ENCODE measurements at places on chromosomes 7 and 10.

DNA sequence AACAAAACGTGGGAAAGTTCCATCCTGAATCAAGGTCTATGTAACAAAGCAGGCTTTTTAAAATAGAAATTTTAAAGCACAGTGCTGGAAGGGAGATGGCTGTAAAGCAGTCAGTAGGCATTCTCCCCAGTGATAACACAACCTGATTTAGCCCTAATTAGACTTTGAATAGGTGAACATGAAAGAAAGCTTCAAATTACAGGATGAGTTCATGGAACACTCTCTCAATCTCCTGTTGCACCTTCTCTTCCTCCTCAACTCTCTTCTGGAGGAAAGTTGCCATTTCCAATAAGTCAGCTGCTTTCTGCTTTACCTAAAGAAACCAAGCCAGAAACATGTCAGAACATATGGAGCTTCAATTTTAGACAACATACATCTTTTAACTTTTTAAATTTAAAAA lies 20.1 kb downstream of the SFR1 start:
- no peak for DNase-seq

- DNase-seq = no peak
Measured at GRCh38 chr7:94635687-94636086, 20.2 kb downstream of the SGCE start.

DNA sequence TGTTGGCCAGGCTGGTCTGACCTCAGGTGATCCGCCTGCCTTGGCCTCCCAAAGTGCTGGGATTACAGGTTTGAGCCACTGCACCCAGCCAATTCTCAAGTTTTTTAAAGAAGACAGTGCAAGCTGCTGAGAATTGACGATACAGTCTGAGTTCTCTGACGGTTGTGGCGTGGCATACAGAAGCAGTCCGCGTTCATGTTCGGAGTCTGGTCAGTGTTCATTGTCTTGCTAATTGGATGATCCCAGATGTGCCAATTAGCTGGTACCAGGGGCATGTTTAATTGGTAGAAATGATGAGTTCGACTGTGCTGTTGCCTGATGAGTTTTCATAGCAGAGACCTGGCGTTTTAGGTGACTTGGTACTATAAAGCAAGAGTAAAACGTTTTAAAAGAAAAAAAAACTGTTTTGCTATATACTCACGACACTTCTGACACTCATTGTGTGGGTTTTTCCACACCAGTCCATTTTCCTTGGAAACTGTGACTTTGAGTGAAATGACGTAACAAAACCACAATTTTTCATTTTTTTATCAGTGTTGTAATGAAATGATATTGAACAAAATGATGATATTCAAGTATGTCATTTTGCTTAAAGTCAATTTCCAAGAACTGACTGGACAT lies 32.3 kb downstream of the CAMK1D start:
- DNase-seq = no peak

DNA sequence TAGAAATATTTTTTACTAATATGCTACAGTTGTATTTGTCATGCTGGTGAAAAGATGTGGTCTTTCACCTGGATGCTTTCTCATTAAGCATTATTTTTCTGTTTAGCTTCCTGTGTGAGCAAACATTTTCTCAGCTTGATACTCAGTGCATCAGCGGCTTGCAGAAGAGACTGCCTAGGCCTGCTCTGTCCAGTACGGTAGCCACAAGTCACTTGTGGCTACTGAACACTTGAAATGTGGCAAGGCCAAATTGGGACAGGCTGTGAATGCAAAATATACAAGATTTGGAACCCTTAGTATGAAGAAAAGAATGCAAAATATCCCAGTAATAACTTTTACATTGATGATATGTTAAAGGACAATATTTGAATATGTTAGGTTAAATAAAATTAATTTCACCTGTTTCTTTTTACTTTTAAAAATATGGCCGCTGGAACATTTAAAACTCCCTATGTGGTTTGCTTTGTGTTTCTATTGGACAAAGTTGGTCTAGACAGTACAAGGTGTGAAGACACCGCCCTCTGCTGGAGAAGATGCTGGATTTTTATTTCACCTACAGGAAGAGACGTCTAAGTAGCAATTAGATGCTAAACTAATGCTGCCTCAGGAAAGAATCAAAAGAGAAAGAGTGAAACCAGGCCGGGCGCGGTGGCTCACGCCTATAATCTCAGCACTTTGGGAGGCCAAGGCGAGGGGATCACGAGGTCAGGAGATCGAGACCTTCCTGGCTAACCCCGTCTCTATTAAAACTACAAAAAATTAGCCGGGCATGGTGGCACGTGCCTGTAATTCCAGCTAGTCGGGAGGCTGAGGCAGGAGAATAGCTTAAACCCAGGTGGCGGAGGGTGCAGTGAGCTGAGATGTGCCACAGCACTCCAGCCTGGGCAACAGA lies 5.3 kb downstream of the SRGN start:
- DNase-seq = peak; percentile 99

DNA sequence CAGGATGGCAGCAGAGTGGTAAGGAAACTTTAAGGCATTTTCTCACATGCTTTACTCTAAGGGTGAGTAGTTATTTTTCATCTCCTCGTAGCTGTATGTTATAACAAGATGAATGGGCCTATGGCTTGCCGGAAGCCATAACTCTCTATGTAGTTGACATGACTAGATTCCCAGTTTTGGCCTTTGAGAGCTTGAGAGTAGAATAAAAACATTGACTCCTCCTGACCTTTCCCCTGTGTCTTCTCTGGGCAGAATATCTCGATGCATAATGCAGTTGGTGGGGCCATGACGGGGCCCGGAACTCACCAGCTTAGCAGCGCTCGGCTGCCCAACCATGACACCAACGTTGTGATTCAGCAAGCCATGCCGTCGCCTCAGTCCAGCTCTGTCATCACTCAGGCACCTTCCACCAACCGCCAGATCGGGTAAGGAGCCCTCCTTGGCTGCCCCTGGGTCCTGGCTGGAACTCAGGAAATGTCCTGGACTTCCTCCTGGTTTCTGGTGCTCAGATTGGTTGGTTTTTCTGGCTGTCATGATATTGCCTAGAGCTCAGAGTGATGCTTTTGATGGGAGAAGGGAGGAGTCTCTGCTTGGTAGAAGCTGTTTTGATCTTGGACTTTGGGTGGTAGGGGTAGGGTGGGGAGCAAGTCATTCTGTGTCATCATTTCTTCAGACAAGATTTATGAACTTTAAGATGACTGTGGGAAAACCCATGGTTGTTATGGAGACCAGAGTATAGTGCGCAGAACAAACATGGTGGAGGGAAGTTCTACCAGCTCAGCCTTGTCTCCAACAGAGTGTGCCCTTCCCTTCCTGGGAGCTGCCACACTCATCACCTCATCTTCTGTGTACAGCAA lies 158.0 kb downstream of the CREB5 start:
- no peak for DNase-seq

All from Kasumi-1 (cell line).